ENCODE measurements at places on chromosomes 1 and 21. TPM values are rescaled to one million over a fixed set of nuclear protein-coding genes. Genes with fewer than 3 reads are reported as not detected.

HMGB4 gene
- total RNA-seq: not detected

PLA2G2C gene
- total RNA-seq: not detected

SPRR3 gene
- total RNA-seq: 0.58 TPM

CRNN gene
- total RNA-seq: not detected

KCNJ15 gene
- 124 TPM for total RNA-seq

TBX15 gene
- total RNA-seq: 12.1 TPM

ANKRD45 gene
- 3.5 TPM for total RNA-seq

GBP4 gene
- total RNA-seq: 9.6 TPM

CHAF1B gene
- 4.7 TPM for total RNA-seq

KPNA6 gene
- 32.7 TPM for total RNA-seq

ERO1B gene
- 8.5 TPM for total RNA-seq

UTP11 gene
- total RNA-seq: 24.2 TPM

ATP6V1G3 gene
- total RNA-seq: 1.9 TPM

LMOD1 gene
- total RNA-seq: 12.6 TPM

NBL1 gene
- total RNA-seq: 22.0 TPM

PRUNE1 gene
- total RNA-seq: 26.0 TPM

CASQ2 gene
- 70.6 TPM for total RNA-seq

AMPD1 gene
- 22.7 TPM for total RNA-seq

OR2L2 gene
- 0.06 TPM for total RNA-seq

DYRK1A gene
- 115 TPM for total RNA-seq

S100A3 gene
- total RNA-seq: not detected

RGS4 gene
- total RNA-seq: 4.5 TPM

FAM229A gene
- 4.5 TPM for total RNA-seq

Measured in metanephros (tissue), 2 donors.